ENCODE measurements at places on chromosomes 6 and 20.

- no peak for DNase-seq
Observed at GRCh38 chr6:56335726-56336125, 88.3 kb upstream of the COL21A1 start.

- no peak for DNase-seq
Observed at GRCh38 chr6:125670568-125670967, 78.9 kb upstream of the HEY2 start.

GRCh38 chr6:144566868-144567615 is 281.9 kb downstream of the UTRN start:
- no peak for DNase-seq

GRCh38 chr20:57805747-57806146 is 95.9 kb upstream of the PMEPA1 start:
- no peak for DNase-seq

- no peak for DNase-seq
Observed at GRCh38 chr20:60206259-60206658, 248.0 kb downstream of the CDH26 start.

- DNase-seq: no peak
Observed at GRCh38 chr6:88361298-88361697, 195.2 kb upstream of the CNR1 start.

DNA sequence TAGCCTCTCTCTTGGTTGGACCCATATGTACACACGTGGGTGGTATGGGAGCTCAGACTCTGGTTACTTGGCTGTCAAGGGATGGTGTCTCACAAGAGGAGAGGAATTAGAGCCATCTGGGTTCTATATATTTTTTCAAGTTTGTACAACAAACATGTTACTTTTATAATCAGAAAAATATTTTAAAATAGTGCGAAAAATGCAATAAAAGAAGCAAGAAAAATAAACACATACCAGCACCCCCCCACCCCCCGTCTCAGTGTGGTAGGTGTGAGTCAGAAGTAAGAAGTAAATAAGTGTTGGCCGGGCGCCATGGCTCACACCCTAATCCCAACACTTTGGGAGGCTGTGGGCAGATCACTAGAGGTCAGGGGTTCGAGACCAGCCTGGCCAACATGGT is 2.1 kb upstream of the TIAM2 start:
- DNase-seq: no peak

- no peak for DNase-seq
Observed at GRCh38 chr6:139308286-139308916, 16.6 kb upstream of the TXLNB start.

GRCh38 chr20:37392441-37393195 is 46.7 kb downstream of the SRC start:
- DNase-seq: no peak

- no peak for DNase-seq
Observed at GRCh38 chr6:158816803-158817727, 2.1 kb downstream of the EZR start.

DNA sequence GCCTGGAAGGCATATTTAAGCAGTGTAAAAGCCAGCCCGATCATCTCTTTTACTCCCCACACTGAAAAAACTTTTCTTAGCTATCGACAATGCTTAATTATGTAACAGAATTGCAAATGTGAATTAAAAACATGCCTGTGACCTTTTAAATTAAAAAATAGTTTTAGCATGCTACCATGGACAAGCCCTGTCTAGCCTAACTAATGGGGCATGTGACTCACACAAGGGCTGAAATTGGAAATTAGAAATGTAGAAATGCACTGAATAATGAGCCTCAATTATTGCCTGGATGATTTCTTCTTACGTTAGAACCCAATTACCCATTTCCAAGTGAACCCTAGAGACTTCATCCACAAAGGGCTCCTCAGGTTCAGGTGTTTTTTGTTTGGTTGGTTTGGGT is 82.7 kb downstream of the SIM1 start:
- no peak for DNase-seq

GRCh38 chr6:136792095-136792409 is 225 bp downstream of the MAP3K5 start:
- no peak for DNase-seq

GRCh38 chr6:136846046-136846445 is 23.7 kb downstream of the PEX7 start:
- no peak for DNase-seq

DNA sequence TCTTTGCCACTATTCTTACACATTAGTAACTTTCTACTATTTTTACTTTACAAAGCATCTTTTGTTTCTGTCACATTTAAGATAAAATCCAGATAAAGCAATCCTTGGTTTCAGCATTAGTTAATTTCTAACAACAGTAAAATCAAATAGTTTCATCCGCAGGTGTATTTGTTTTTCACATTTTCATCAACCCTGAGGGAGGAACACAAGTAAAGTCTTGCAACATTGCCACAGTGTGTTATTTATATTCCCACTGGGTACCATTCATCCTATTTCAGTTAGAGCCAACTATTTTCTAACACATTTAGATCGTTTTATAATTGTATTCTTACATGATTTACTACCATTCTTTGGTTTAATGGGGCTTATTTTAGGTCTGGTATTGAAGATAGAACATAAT is 908.7 kb upstream of the CITED2 start:
- DNase-seq: no peak

- no peak for DNase-seq
Observed at GRCh38 chr20:588932-589672, 21.0 kb downstream of the TCF15 start.

DNA sequence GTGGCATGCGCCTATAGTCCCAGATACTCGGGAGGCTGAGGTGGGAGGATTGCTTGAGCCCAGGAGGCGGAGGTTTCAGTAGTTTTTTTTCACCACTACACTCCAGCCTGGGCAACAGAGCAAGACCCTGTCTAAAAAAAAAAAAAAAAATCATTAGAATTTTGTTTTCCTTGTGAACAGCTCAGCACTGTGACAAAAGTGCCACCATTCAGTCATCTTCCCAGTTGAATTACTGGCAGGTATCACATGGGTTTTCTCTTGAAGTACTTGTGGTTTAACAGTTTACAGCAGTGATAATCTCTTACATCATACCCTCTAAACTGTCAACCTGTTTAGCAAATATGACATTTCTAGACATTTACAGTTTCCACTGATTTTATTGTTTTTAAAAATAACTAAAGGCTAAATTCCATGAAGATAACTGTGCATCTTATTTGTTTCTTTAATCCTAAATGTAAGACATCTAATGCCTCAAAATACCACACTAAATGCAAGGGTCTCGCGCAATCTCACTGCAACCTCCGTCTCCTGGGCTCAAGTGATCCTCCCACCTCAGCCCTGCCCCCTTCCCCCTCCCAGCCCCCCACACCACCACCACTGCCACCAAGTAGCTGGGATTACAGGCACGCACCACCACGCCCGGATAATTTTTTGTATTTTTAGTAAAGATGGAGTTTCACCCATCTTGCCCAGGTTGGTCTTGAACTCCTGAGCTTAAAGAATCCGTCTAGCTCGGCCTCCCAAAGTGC is 7.0 kb downstream of the TRPC4AP start:
- DNase-seq: no peak

DNA sequence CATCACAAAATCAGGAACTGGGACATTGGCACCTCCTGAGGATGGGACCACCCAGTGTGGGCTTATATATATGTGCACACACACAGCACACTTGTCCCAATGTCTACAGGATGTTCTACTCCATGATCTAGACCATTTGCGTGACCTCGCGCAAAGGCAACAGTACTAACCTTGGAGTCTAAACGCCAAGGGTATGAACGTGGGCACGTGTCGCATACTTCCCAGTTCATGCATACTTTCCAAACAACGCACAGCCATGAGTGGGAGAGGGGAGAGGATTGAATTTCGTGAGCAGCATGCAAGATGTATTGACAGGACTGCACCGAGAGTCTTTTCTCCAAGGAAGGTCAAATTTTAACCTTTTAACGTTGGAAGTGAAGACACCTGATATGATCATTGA is 214.2 kb upstream of the QKI start:
- no peak for DNase-seq

GRCh38 chr6:14149053-14149738 is 31.6 kb downstream of the CD83 start:
- no peak for DNase-seq

- no peak for DNase-seq
Observed at GRCh38 chr6:150203378-150203777, 60.5 kb downstream of the PPP1R14C start.

All from stimulated activated CD8-positive, alpha-beta memory T cell treated with anti-CD3 and anti-CD28 coated beads, Interleukin-7, amount 100 ng/mL, for 1 hour (primary cell).